ENCODE measurements at places on chromosomes 5 and 9.
A peak's percentile ranks its signal among the peaks of the same experiment; 100 is the strongest.

- DNase-seq, result no peak
Observed at GRCh38 chr5:6745706-6746222, 32.5 kb downstream of the TENT4A start.

- no peak for DNase-seq
Observed at GRCh38 chr9:128945798-128946501, 1.5 kb downstream of the DOLK start.

DNA sequence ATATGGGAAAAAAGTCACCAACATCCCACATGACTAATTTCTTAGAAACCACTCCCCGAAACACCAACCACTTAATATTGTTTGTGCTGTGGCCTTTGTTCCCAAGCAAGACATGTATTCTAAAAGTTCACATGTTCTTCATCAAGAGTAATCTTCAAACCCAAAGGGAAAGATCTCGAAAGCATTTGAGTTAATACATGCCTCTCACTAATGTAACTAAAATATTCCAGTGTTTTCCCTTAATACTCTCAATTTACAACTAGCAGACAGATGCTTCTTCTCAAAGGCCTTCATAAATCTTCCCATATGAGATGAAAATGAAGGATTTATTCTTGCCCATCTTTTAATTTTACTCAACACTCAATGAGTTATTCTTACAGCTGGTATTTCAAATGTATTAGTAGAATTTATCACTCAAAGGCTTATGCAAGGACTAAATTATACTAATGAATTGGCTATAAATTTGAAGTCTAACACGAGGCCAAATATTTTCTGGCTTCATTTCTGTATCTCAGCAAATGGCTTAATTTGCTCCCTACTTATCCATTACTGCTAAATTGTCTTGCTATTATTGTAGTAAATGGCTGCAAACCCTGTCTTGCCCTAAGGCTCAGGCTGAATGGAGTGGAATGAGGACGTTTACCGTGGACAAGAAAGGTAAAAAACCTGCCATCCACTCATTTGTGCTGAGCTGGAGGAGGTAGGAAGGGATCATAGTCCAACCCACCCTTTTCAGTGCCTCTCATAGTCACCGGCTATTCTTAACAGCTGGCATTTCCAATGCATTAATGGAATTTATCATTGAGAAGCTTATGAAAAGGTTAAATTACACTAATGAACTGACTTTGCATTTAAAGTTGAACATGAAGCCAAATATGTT is 474.4 kb downstream of the RASEF start:
- DNase-seq, result peak; percentile 35

GRCh38 chr5:163695830-163696578 is 190.6 kb downstream of the MAT2B start:
- DNase-seq, result peak; percentile 50

DNA sequence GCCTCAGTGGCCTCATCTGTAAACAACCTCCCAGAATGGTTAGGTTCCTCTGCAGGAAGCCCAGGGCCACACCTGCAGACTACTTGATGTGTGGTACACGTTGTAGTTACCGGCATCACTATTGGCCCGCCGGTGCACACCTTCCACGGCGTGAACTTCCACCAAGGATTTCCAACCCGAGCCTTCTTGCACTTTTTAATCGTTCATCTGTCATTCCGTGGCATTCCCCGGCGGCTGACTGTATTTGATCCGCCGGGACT is 5.3 kb upstream of the TRIM41 start:
- DNase-seq, result peak; percentile 66

DNA sequence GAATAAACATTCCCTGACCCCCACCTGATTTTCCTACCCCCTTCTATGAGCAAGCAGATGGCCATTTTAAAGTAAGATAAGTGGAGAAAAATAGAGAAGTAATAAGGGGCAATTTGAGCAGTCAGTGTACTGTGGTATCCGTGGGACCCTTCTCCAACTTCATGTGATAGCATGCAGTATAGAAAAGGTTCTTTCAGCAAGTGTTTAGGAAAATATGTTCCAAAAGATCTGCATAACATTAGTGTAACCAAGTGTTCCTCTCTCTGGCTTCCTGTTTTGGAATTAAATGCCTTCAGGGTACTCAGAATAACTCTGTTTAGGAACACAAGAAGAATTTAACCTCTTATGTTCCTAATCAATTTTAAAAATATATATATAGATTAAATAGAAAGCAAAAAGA is 134.9 kb downstream of the ATG10 start:
- peak; percentile 23 for DNase-seq

GRCh38 chr9:133119103-133119845 is 1.8 kb downstream of the RALGDS start:
- peak; percentile 25 for DNase-seq

DNA sequence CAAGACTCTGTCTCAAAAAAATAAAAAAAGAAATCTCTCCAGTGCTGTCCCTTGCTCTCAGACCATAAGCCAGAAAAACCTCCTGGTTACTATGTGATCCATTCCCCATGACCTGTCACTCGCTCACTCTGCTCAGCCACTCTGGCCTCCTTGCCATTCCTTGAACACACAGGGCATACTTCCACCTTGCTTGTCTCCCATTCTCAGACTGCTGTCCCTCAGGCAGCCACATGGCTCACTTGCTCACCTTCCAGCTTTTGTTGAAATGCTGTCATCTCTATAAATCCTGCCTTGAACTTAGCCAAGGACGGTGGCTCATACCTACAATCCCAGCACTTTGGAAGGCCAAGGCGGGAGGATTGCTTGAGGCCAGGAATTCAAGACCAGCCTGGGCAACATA is 82.9 kb downstream of the UGCG start:
- DNase-seq, result no peak

DNA sequence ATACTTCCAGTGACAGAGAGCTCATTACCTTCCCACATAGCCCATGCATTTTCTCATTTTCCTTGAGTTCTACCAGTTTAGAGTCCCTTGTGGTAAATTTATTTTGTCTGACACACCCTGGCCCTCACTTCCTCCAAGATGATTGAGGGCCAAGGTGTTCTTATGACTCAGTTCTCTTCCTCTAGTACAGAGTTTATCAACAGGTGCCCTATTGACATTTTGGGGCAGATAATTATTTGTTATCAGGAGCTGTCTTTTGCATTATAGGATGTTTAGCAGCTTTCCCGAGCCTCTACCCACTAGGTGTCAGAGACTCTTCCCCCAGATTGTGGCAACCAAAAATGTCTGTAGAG is 7.1 kb downstream of the SLC36A3 start:
- no peak for DNase-seq

DNA sequence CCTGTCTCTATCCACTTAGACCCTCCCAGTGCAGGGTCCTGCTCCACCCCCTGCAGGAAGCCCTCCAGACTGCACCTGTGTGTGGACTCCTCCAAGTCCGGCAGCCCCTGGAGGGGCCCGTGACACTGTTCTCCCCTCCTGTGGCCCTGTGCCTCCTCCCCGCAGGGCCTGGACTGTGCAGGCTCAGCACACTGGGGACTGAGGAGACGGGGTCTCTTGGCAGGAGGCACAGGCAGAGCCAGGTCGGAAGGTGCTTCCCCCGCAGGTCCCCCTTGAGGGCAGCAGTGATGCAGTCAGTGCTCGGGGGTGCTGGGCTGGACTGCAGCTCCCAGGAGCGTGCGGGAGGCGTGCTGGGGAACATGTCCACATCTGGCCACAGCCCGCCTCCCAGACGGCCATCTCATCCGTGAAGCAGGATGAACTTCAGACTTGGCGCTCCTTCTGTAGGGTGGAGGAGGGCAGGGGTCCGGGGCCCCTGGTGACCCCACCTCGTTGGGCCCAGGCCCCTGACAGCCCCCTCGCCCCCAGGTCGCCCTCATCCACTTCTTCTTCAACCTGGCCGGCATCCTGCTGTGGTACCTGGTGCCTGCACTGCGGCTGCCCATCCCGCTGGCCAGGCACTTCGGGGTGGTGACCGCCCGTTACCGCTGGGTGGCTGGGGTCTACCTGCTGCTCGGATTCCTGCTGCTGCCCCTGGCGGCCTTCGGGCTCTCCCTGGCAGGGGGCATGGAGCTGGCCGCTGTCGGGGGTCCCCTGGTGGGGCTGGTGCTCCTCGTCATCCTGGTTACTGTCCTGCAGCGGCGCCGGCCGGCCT is 4.9 kb downstream of the SLC34A3 start:
- no peak for DNase-seq

DNA sequence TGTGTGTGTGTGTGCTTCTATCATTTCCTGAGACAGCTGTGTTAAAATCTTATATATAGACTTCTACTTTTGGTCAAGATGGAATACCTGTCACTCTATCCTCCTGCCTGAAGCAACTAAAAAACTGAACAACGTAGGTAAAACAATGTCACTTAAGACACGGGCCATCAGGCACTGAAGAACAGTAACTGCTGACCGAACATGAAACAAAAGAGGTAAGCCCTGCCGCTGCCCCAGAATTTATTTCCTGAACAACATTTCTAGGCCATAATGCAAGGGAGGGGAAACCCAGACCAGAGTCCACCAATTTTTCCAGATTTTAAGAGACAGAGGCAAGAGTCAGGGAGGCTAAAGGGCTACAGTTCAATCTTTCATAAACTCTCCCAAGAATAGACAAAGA is 156.0 kb downstream of the CDC42SE2 start:
- DNase-seq, result no peak

DNA sequence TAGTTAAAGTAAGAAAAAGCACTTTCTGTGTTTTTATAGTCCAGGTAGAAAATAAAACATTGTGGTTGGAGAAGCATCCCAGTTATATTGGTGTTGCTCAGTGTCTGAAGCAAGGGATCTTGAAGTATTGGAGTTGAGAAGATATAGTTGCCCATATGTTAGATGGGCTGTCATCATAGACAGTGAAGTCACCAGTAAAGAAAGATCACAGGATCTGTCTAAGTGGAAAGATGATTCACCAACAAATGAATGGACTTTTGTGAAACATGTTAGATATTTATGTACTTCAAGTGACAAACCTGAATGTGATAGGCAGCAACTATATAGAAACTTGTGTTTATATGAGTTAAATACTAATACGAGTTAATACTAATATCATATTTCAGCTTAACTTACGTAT is 11.7 kb downstream of the OGN start:
- DNase-seq, result no peak

DNA sequence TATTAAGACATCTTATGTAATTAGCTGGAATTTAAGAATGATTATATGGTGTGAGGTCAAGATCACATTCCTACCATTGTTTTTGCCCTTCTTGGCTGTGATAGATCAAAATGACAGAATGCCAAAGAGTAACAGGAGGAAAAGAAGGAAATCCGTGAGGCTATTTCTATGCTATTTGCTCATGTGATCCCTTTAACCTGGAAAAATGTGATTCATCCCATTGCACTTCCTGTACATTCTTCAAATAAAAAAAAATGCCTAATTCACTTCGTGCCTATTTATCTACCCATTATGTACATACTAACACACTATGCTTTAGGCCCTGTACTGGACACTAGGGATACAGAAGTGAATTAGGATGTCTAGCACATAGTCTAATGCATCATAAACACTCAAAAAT is 154.1 kb upstream of the PAPPA start:
- no peak for DNase-seq

DNA sequence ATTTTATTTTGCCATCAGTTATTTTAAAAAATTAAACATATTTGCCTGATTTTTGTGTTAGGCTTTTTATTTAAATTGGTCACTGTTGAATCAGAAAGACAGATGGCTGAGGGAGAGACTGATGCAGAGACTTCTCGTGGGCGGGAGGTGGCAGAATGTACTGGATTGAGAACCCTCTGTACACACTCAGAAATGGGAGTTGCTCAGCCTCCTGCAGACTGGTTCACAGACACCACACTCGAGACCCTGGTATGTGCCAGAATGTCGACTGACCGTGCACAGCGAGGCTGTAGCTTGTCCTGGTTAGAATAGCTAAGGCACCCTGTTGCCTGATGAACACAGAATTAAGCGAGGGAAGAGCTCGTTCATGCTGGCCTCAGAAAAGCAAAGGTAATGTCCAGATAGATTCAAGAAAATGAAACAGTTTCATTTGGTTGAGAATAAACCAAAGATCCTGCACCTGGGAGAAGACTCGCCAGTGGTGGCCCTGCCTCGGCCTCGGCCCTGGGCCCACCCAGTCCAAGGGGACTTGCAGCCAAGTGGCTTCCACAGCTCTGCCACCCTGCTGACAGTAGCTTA is 71.3 kb upstream of the OTULINL start:
- no peak for DNase-seq

- no peak for DNase-seq
Observed at GRCh38 chr5:162502780-162503179, 435.2 kb downstream of the GABRG2 start.

DNA sequence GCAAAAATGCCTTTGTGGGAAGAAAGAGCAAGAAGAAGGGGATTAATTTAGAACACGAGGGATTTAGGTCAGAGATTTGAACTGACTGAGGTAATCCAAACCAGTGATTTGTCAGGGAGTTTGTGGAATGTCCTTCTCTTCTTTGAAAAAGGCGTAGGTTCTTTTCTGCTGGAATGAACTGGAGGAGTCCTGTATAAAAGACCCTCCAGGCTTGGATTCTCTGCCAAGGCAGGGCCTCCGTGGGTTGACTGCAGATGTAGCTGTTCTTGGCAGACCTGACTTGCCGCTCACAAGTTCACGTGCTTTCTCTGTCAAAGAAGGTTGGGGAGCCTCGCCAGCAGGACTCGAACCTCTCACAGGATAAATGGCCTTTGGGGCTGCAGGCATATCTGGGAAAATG is 62.8 kb upstream of the STC2 start:
- no peak for DNase-seq

GRCh38 chr9:133356391-133357091 is at the start of the genes SURF1 and SURF2:
Gene SURF1, minus strand, starts transcription at chr9:133356487. Its CDS starts 34 bp downstream, at chr9:133356453.
Gene SURF2, plus strand, starts transcription at chr9:133356550. Its CDS starts 43 bp downstream, at chr9:133356593.
- peak; percentile 70 for DNase-seq

- DNase-seq, result no peak
Observed at GRCh38 chr9:15867988-15868387, 315.1 kb downstream of the CCDC171 start.

DNA sequence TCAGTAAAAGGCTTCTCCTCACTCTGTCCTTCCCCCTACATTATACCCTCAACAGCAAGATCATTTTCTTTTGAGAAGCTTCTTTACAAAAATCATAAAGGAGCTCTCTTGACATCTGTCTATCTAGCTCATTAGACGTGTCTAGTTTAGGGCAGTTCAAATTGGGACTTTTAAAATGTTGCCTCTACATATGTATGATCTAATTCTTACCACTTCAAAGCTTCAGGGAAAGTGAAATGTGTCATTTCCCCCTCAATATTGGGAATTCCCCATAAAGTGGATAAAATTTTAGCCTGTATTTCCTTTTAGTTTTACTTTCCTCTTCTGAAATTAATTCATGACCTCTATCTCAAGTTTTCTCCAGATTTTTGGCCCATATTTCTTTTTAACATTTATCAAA is 323.7 kb downstream of the ARRDC3 start:
- no peak for DNase-seq

DNA sequence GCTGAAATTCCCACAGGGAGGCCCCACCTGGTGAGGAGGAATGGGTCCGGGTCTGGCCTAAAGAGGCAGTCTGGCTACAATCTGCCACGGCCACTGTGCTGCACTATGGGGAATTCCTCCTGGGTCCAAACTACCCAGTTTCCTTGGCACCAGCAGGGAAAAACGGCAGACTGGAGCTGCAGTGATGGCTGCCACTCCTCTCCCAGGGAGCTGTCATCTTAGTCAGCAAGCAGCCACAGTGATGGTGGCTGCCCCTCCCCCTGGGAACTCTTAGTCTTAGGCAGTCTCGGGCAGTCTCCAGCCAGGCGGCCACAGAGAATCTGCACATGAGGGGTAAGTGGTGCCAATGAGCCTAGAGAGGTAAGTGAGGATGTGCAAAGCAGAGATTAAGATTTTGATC is 205.8 kb downstream of the TMEM38B start:
- DNase-seq, result no peak

Measured in right kidney (tissue), 9 donors.